Suprapubic skin (tissue), 4 donors: ENCODE measurements at places on chromosomes 7 and 10.

DNA sequence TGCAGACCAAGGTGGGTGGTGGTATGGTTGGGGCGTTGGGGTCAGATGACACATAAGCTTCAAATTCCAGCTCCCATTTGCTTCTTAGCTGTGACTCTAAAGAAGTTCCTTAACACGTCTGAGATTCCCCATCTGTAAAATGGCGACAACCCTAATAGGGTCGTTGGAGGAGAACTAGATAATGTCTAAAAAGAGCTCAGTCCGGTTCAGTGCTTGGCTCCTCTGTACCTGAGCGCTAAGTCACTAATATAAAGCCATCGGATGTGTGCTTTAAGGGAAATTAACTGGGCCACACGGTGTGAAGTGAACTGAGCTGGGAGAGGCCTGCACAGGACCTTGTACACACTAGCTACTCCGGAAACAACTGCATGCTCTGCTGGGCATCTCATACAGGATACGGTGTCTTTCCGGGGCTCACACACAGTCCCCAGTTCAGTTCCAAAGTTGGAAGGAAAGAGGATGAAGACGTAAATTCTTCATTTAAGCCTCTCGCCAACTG, 476 bp upstream of the ZFYVE27 start:
- peaks cover 21% of the 10 kb centered on the region for H3K4me1 ChIP-seq
- peak overlapping the region; percentile 86 for H3K4me3 ChIP-seq
- H3K27me3 ChIP-seq: no peaks in the 10 kb centered on the region
- DNase-seq: no peak
- H3K27ac ChIP-seq: peak overlapping the region; percentile 92

GRCh38 chr10:47261121-47261520, 38.9 kb upstream of the GDF10 start:
- H3K4me1 ChIP-seq: no peaks in the 10 kb centered on the region
- no peak overlapping the region for H3K4me3 ChIP-seq
- H3K36me3 ChIP-seq: no peaks in the 10 kb centered on the region
- no peak overlapping the region for H3K27ac ChIP-seq
- H3K27me3 ChIP-seq: peaks cover 13% of the 10 kb centered on the region
- DNase-seq: no peak

GRCh38 chr10:93535293-93535692, 31.2 kb upstream of the FFAR4 start:
- no peak overlapping the region for H3K27ac ChIP-seq
- DNase-seq: no peak

- H3K4me3 ChIP-seq: peak overlapping the region; percentile 95
- H3K27ac ChIP-seq: peak overlapping the region; percentile 93
- DNase-seq: no peak
- peaks cover 31% of the 10 kb centered on the region for H3K4me1 ChIP-seq
- H3K36me3 ChIP-seq: no peaks in the 10 kb centered on the region
Measured at GRCh38 chr7:87875151-87876039, 765 bp downstream of the SLC25A40 start.

- no peak overlapping the region for H3K27ac ChIP-seq
- no peaks in the 10 kb centered on the region for H3K36me3 ChIP-seq
- no peaks in the 10 kb centered on the region for H3K27me3 ChIP-seq
- no peak overlapping the region for H3K4me3 ChIP-seq
- no peaks in the 10 kb centered on the region for H3K4me1 ChIP-seq
Measured at GRCh38 chr10:69820817-69821216, 19.1 kb downstream of the COL13A1 start.

- peaks cover 6% of the 10 kb centered on the region for H3K27me3 ChIP-seq
- no peaks in the 10 kb centered on the region for H3K36me3 ChIP-seq
- H3K4me1 ChIP-seq: no peaks in the 10 kb centered on the region
- H3K4me3 ChIP-seq: no peak overlapping the region
- peak; percentile 48 for DNase-seq
- no peak overlapping the region for H3K27ac ChIP-seq
Measured at GRCh38 chr10:130758529-130758928, 553.0 kb downstream of the TCERG1L start.

- H3K4me3 ChIP-seq: no peak overlapping the region
- H3K36me3 ChIP-seq: peaks cover 12% of the 10 kb centered on the region
- H3K4me1 ChIP-seq: no peaks in the 10 kb centered on the region
Measured at GRCh38 chr7:6332386-6332785, 60.0 kb upstream of the CYTH3 start.

GRCh38 chr7:44401692-44402091, 76.3 kb upstream of the CAMK2B start:
- H3K27me3 ChIP-seq: no peaks in the 10 kb centered on the region
- H3K4me1 ChIP-seq: no peaks in the 10 kb centered on the region
- H3K4me3 ChIP-seq: no peak overlapping the region
- no peak overlapping the region for H3K27ac ChIP-seq
- H3K36me3 ChIP-seq: peaks cover 49% of the 10 kb centered on the region

DNA sequence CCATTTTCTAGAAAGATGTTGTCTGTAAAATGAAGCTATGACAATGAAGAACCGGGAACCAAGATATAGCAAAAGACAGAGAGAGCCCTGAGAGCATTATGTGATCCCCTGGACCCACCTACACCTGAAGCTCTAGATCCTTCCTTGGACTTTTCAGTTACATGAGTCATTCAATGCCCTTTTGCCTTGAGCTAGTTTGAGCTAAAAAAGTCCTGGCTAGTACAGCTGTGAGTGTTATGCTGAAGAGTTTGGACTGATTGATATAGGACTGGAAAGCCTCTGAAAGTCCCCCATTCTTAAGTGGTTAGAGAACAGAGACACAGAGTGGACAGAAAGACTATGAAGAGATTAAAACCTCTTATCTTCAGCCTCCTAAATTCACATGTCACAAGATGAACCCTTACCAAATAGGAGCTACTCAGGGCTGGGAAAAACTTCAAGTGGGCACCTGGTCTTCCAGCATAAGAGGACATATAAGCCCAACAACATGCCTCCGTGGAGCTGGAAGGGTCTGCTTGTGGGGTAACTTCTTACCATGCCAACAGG, 386.8 kb upstream of the NFE2L3 start:
- H3K27ac ChIP-seq: no peak overlapping the region
- H3K4me1 ChIP-seq: no peaks in the 10 kb centered on the region
- H3K4me3 ChIP-seq: no peak overlapping the region

- H3K36me3 ChIP-seq: no peaks in the 10 kb centered on the region
- no peaks in the 10 kb centered on the region for H3K4me1 ChIP-seq
- H3K27me3 ChIP-seq: no peaks in the 10 kb centered on the region
- no peak overlapping the region for H3K27ac ChIP-seq
- no peak overlapping the region for H3K4me3 ChIP-seq
Measured at GRCh38 chr7:2093215-2093842, 139.4 kb downstream of the MAD1L1 start.

GRCh38 chr7:132941905-132942304, 140.0 kb downstream of the CHCHD3 start:
- no peaks in the 10 kb centered on the region for H3K4me1 ChIP-seq
- H3K4me3 ChIP-seq: no peak overlapping the region
- DNase-seq: no peak
- no peaks in the 10 kb centered on the region for H3K27me3 ChIP-seq
- no peak overlapping the region for H3K27ac ChIP-seq

GRCh38 chr7:43232366-43232765, 119.9 kb downstream of the HECW1 start:
- no peak for DNase-seq
- H3K36me3 ChIP-seq: no peaks in the 10 kb centered on the region
- H3K4me3 ChIP-seq: no peak overlapping the region
- H3K4me1 ChIP-seq: no peaks in the 10 kb centered on the region

- no peak for DNase-seq
- peaks cover 34% of the 10 kb centered on the region for H3K4me1 ChIP-seq
- no peak overlapping the region for H3K27ac ChIP-seq
- H3K36me3 ChIP-seq: no peaks in the 10 kb centered on the region
Measured at GRCh38 chr10:86403183-86403797, 36.7 kb upstream of the GRID1 start.

DNA sequence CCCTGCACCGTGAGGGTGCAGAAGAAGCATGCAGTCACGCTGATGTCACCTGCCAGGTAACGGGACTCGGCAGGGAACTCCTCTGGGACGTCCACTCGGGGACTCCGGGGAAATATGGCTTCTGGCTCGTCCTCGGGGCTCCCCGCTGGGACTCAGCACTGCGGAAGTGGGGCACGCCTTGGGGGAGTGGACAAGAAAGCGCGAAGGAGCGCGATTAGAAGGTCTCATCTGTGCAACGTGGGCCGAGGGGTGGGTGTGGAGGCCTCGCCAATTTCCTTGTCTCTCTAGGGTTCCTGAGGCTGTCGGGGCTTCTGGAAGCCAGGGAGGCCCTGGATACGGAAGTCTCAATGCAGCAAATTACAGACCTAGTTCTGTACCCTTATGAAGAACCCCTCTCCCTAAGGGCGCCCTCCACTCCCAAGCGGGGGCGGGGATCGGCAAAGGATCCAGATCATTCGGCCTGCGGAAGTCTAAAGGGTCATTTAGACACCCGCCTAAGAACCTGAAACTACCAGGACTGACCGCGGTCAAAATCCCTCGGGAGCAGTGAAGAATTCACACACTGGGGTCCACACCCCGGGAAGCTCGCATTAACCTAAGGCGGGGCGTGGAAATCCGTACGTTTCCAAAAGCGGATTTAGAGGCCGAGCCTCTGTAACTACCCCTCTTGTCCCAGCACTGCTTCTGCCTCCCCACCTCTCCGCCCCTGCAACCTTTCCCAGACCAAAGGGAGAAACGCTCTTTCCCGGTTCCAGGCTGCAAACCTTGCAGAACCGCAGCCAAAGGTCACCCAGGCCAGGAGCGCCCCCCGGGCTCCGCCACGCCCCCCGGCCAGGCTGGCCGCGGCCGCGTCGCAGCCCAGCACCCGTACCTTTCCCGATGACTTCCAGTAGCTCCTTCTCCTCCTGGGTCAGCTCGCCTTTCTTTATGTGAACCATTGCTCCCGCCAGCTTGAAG, 640 bp downstream of the ANKMY2 start:
- H3K4me1 ChIP-seq: peaks cover 41% of the 10 kb centered on the region
- H3K27me3 ChIP-seq: no peaks in the 10 kb centered on the region
- peak overlapping the region; percentile 90 for H3K27ac ChIP-seq
- peak; percentile 83 for DNase-seq
- no peaks in the 10 kb centered on the region for H3K36me3 ChIP-seq
- peak overlapping the region; percentile 68 for H3K4me3 ChIP-seq

DNA sequence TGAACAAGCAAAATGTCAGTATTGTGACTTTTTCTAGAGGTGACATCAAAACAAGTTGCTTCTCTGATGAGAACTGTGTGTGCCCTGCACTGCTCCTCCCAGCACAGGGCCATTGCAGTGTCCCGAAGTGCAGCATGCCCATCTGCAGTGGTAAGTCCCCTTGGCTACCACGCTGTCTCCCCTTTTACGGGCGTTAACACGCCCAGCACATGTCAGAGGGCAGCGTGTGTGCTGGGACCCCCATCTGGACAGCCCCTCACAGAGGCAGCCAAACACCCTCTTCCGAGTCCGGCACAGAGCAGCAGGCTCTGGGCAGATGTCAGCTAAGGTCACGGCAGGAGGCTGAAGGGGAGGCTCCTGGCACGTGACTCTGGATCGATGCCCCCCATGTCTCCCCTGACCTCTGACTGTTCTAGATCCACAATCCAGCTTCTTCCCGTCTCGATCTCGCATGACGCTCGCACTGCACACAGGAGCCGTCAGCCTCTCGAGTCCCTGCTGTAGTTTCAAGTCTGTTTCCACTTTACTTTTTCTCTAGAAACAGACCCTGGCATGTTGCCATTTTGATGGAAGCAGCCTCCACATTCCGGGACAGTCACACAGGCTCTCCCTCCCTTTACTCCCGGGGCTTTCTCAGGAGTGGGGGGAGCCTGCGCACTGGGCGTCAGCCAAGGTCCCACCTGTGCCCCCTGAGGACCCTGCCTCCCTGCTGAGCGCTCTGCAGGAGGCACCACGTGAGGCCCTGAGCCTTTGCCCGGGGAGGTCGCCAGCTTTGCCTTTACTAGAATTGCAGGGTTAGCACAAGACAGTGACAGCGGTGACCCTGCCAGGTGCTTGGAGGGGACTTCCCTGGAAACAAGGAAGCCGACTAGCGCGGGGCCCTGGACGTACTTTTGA, 133.8 kb downstream of the TCERG1L start:
- no peak overlapping the region for H3K27ac ChIP-seq
- peak; percentile 69 for DNase-seq
- H3K27me3 ChIP-seq: peaks cover 24% of the 10 kb centered on the region
- no peak overlapping the region for H3K4me3 ChIP-seq

DNA sequence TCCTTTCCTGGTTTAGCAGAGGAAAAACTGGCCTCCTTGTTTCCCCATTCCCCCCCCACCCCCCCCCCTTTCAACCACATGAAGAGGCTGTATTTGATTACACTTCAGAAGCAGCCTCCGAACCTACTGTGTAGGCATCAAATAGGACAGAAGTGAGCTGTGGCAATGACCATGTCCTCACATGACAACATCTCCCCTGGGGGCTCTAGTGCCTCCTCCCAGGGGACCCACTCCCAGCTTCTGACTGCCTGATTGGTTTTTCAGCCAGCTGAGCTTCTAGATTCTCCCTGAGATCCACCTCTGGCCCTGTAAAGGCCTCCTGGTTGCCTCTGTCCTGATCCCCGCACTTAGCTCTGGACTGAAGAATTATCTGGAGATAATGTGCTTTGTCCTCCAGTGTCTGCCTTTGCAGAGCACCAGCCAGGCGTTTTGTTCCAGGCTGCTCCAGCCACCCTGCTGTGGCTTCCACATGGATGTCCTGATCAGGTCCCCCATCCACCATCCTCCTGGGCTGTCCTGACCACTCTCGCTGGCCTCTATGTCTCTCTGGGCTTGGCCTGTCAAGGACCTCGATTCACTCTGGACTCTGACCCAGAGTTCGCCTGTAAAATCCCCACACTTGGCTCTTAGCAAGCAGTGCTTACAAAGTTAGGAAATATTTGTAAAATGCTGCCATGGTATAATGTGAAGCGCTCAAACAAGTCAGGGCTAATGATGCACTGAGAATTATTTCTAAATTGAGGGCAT, 42.4 kb upstream of the TOMM7 start:
- no peak overlapping the region for H3K4me3 ChIP-seq
- H3K4me1 ChIP-seq: peaks cover 8% of the 10 kb centered on the region
- no peak overlapping the region for H3K27ac ChIP-seq
- H3K36me3 ChIP-seq: no peaks in the 10 kb centered on the region
- DNase-seq: no peak

- H3K4me1 ChIP-seq: no peaks in the 10 kb centered on the region
- no peaks in the 10 kb centered on the region for H3K36me3 ChIP-seq
- no peak for DNase-seq
- no peaks in the 10 kb centered on the region for H3K27me3 ChIP-seq
Measured at GRCh38 chr7:122397381-122397780, 92.8 kb upstream of the FEZF1 start.

- H3K4me3 ChIP-seq: peak overlapping the region; percentile 66
- H3K4me1 ChIP-seq: peaks cover 52% of the 10 kb centered on the region
- H3K27ac ChIP-seq: peak overlapping the region; percentile 73
- H3K27me3 ChIP-seq: peaks cover 98% of the 10 kb centered on the region
- peak; percentile 81 for DNase-seq
Measured at GRCh38 chr7:27185854-27186667, 1.0 kb upstream of the HOXA11 start.
